ENCODE measurements at places on chromosomes 7 and 10.

- peak; percentile 62 for DNase-seq
Observed at GRCh38 chr7:69728304-69728703, 130.0 kb downstream of the AUTS2 start.

DNA sequence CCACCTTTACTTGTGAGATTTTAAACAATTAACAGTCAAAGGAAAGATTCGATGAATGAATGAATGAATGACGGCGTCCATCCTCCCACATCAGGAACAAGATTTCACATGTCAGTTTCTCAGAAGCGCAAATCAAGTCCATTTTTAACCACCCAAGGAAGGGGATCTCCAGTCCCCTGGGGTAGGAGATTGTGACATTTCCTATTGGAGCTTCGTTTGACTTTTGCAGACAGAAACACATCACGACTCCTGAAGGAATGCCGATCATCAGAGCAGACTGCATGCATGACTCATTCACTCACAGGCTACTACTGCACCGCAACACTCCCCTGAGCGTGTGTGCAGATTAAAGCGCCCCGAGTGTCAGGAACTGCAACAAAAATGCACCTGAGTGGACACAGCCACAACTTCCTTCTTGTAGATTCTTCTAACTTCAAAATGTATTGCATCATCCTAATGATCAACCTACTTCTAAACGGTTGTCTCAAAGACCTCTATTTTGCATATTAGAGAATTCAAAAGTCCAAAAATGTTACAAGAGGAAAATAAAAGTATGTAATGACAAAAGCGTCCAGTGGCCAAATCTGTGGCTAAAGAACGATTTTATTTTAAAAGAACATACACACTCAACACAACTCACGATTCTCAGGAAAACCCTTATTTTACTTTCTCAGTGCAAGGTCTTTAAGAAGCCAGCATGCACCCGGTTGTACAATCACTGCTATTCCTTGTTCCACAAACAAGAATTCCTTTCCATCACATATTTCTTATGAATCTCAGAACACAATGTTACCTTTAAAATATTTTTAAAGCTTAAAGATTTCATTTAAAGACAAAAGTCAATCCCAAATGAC lies 172.6 kb downstream of the FAM107B start:
- peak; percentile 83 for DNase-seq

DNA sequence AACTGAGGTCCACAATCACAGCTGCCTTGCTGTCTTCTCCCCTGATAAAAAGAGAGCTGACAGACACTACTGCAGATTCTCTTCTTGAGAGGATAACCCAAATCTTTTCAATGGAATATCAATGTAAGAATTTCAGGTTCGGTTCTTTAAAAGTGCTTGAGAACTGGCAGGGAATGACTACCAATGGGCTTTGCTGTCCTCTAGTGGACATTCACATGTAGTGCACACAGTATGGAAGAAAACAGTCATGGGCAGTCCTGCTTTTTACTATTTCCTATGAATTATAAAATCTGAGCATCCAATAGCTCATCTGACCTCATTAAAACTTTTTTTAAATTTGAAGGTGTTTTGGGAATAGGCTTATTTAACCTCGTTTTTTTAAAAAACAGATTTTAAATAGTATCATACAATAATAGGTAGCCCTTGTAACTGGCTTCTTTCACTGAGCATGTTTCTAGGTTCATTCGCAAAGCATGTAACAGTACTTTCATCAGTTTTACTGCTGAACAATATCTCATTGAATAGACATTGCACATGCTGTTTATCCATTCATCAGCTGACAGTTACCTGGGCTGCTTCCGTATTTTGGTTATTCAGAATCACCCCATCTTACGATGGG lies 18.3 kb downstream of the FZD9 start:
- DNase-seq, result peak; percentile 44

GRCh38 chr10:60098677-60099601 lies 192.6 kb upstream of the CCDC6 start:
- no peak for DNase-seq

GRCh38 chr10:26430641-26431163 lies 7.4 kb upstream of the APBB1IP start:
- DNase-seq, result no peak

DNA sequence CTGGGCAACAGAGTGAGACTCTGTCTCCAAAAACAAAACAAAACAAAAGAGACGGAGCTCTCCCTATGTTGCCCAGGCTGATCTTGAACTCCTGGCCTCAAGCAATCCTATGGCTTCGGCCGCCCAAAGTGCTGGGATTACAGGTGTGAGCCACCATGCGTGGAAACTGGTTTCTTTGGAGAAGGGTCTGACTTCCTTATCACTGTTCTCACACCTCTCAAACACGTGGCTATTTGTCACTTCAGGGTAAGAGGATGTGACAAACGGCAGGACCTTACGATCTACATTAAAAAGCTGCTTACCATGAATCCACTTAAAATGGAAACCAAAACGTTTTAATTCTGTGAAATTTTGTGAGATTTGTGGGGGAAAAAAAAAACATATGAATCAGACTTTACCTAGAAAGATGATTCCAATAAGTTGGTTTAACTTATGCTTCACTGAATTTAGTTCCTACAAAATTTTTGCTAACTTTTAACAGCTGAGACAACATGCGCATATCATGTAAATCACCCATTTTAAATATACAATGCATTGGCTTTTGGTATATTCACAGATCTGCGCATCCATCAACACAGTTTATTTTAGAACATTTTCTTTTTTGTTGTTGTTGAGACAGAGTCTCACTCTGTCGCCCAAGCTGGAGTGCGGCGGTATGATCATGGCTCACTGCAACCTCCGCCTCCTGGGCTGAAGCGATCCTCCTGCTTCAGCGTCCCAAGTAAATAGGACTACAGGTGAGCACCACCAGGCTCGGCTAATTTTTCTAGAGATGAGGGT lies 18.7 kb upstream of the FOXK1 start:
- DNase-seq, result no peak

GRCh38 chr10:122172361-122173008 lies 98.6 kb upstream of the BTBD16 start:
- no peak for DNase-seq

DNA sequence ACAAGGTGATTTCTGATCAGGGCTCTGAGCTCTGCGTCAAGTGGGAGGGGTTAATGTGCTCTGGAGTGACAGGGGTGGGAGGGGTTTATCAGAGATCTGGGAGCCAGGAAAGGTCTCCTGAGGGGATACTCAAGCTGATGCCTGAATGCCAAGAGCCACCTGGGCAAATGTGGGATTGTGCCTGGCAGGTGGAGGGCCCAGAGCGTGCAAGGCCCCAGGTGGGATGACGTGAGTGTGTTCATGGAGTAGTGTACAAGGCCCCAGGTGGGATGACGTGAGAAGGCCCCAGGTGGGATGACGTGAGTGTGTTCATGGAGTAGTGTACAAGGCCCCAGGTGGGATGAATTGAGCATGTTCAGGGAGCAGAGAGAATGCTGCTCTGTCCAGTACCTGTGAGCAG lies 610.3 kb downstream of the PTPRN2 start:
- no peak for DNase-seq

DNA sequence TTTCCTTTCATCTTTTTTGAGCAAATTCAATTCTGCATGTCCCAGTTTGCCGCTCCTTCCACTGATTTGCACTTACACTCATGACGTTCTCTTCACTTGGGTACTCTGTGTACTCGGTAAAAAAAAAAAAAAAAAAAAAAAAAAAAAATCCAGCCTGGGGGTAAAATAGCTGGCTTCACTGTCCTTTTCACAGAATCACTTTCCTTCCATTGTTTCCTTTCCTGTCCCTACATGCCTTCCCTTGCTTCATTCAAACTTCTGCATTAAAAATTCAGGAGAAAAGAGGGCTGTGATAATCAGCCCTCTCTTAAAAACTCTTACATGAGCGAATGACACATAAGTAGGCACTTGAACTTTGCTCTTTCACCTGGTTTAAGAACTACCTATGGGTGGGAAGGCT lies 8.7 kb downstream of the ANKRD1 start:
- no peak for DNase-seq

- DNase-seq, result peak; percentile 67
Observed at GRCh38 chr10:77637532-77638320, at the start of gene KCNMA1. KCNMA1 (minus strand) TSS chr10:77637808.

GRCh38 chr10:26859241-26860101 lies 1.3 kb downstream of the ABI1 start:
- DNase-seq, result no peak

DNA sequence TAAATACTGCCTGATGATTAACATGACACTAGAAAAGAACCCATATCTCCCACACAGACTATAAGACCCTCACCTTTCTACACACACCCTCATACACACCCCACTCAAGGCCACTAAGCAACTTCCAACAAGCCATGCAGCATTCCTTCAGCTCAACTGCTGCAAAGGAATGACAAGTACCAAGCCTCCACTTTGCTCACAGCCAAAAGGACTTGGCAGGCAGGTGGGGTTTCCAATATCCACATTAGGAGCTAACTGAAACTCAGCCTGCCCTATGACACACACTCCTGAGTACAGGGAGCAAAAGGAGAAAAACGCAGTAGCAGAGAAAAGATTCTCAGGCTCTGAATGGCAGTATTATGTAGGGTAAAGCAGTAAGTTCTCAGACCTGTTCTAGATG lies 13.4 kb downstream of the USP54 start:
- DNase-seq, result no peak

DNA sequence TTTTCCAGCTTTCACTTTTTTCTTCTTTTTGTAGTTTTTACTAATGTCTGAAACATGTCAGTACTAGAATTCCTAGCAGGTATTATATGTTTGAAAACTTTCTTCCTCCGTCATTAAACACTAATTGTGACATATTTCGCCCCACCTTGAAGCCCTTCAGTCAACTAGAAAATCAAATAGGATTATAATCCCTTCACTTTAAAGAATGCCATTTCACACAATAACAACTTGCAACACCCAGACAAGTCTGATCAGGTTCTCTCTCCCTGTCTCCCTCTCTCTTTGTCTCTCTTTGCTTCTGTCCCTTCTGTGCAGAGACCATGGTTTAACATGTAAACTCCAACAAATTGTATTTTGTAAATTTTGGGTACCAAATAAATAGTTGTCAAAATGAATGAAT lies 373.5 kb downstream of the SEMA3D start:
- no peak for DNase-seq

GRCh38 chr7:101146-102046 lies 91.0 kb upstream of the FAM20C start:
- peak; percentile 88 for DNase-seq

DNA sequence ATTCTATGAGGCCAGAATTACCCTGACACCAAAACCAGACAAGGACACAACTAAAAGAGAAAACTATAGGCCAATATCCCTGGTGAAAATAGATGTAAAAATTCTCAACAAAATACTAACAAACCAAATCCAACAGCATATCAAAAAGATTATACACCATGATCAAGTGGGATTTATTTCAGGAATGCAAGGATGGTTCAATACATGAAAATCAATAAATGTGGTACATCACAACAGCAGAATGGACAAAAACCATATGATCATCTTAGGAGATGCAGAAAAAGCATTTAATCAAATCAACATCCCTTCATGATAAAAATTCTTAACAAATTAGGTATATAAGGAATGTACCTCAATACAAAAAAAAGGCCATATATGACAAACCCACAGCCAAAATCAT lies 5.6 kb upstream of the SCART1 start:
- DNase-seq, result no peak

DNA sequence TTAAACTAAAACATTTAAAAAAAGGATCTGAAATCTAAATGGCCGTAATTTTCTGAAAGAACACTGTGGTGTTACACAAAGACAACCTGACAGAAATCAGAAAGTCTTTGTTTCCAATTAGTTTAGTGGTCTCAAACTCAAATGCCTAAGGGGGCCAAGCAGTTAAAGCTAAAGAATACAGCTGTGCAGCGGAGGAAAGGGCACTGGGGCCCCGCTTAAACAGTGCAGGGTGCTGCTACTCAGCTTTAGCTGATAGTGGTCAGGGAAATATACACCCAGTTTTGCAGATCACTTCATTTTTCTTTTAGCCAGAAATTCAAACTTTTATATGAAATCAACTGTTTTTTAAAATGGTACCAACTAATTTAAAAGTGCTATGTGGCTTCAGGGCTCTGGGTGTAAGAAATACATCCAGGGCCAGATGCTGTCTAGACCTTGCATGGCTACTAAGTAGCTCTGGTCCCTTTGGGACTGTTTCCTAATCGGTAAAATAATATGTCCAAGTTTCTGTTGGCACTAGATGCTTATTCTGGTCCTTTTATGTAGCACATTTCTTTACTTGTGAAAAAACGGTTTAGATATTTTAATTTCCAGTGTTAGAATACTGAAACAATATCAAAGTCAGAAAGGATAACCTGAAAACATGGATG lies 161.8 kb upstream of the LAMB4 start:
- no peak for DNase-seq

DNA sequence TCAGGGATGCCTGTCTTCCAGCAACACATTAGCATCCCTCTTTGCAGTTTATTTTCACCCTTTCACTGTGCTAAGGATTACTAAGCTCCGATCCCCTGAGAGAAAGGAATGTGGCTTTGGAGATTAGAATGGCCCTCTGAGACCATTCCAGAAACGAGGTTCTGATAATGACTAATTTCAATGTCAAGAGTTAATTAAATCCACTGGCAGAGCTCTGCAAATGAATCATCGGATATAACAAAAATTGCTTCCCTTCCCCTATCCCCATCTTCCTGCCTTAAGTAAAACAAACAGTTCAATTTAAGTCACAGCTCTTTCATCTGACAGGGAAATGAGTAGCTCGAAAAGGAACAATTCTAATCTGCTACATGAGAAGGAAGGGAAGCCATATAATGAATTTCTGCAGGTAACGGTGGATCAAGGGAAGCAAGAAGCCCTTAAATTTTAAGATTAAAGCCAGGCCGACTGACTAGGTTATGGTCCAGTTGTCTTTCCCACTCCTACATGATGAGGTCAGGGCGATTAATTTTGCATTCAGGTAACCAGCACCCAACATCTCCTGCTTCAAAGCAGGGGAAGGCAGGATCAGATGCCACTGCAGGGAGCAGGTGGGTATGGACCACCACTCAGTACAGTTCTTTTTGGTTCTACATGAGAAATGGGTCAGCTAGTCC lies 50.5 kb downstream of the MALSU1 start:
- peak; percentile 87 for DNase-seq

DNA sequence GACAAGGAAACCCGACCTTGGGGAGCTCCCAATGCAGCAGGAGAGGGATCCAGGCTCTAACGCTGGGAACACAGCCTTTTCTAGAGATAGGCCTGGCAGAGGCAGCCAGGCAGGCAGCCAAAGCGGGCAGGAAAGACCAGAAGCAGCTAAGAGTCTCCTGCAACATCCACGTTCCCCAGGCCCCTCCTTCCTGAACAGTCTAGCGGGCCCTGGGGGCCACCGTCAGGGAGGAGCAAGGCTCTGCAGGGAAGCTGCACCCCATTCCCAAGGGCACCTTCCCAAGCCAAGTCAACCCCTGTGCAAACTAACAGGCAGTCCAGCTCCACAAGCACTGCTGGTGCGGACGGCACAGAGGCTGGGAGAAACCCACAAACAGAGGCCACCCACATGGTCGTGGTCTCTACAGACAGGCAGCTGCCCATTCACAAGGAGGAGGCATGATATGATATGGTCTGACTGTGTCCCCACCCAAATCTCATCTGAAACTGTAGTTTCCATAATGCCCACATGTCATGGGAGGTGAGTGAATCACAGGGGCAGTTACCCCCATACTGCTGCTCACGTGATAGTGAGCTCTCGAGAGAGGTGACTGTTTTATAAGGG lies 115.7 kb downstream of the MAD1L1 start:
- DNase-seq, result peak; percentile 55

- DNase-seq, result no peak
Observed at GRCh38 chr10:15122477-15123030, 25.4 kb downstream of the RPP38 start.
